NCI-H187 treated with DMSO at 0.1 percent for 48 hours (cell line): ENCODE measurements at places on chromosomes 12 and 14.

GRCh38 chr12:1093166-1093751 is 102.2 kb downstream of the ERC1 start:
- no peak for DNase-seq

- DNase-seq: no peak
Measured at GRCh38 chr12:67986632-67987031, 2.6 kb upstream of the IFNG-AS1 start.

- no peak for DNase-seq
Measured at GRCh38 chr12:65334521-65334920, 56.0 kb downstream of the MSRB3 start.

GRCh38 chr12:129063600-129063999 is 210.3 kb downstream of the GLT1D1 start:
- DNase-seq: no peak

GRCh38 chr12:29428633-29429032 is 47.7 kb upstream of the ERGIC2 start:
- DNase-seq: no peak

DNA sequence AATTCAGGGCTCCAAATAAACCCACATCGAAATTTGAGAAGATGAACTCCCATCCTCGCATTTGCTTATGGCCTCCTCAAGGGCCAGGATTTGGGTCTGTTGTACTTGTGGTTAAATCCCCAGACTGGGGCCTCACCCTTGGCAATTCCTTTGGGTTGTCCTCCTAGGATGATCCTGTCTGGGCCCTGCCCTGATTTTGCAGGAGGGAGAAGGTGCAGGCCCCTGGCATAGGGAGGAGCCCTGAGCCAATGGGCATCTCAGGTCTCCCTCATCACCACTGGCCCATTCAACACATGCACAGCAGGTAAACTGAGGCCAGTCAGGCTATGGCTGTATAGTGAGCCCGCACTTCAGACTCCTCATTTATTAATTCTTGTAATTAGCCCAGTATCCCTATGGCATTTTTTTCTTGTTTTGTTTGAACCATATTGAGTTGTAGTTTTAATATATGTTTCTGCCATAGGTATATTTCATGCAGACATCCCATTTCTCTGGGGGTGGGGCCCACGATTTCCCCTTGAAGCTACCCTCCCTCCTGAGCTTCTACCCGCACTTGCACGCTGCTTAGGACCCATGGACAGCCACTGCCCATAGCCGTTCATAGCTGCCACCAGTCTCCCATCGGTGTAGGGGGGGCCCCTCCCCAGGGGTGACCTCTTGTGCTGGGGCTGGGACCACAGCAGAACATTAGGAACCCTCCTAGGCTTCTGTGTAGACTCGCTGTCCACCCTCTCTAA is 67.1 kb upstream of the DDX11 start:
- DNase-seq: no peak

DNA sequence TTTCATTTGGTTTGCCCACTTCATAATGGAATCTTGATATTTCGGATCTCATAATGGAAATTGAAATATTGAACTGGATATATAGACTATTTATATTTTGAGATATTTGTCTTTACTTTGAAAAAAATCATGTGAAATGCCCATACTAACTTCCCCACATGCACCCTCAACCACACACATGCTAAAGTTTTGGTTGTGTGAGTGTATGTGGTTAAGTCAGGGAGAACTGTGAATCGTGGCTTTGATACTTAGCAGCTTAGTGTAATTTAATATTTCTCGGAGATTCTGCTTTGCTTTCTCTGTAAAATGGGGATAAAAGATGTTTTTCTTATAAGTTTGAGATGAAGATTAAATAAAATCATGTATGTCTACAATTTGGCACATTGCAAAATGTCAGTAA is 162.1 kb downstream of the OTOGL start:
- no peak for DNase-seq

GRCh38 chr12:132620899-132621656 is 2.5 kb downstream of the P2RX2 start:
- DNase-seq: no peak

- no peak for DNase-seq
Measured at GRCh38 chr12:31742891-31743290, 14.1 kb upstream of the AMN1 start.

GRCh38 chr12:674272-674781 is 11.1 kb upstream of the NINJ2 start:
- DNase-seq: no peak
